ENCODE measurements at places on chromosomes 4 and X.

DNA sequence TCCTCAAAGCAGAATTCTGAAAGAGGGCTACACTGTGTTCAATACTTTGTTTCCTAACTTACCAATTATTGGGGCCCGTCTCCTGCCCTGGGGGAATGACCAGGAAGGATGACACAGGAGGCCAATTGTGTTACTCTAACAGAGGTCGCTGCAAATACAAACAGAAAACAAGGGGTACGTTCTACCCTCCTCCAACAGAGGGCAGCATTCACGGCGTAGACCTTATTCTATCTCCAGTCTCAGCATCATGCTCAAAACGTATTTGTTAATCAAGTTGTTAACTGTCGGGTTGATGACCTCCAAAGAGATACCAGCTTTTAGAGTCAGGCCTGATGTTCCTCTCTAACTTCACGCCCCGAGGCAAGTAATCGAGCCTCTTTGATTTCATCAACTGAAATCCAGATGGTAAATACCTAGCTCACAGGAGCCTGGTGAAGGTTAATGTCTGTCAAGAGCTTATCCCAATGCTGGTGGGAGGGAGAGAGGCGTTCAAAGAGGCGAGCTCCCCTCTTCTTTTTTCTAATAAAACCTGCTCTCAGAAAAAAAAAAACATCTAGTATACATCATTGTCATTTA is 181.0 kb upstream of the KCNIP4 start:
- DNase-seq = no peak

GRCh38 chr4:65880594-65880993 is 210.3 kb upstream of the EPHA5 start:
- no peak for DNase-seq

DNA sequence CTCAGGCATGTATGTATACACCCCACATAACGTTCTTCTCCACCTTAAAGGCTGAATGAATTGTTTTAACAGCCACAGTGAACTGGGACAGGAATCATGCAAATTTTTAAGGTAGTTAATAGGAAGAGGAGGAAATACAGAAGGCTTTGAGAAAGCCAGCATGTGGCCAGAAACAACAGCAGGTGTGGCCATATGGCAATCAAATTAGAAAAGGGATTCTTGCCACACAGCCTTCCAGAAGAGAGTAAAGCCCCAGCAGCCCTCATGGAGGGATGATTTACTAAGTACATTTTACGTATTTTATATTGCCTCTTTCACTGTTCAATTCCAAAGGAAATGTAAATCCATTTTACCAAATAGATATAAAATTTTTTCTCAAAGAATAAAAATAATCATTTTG is 792.2 kb downstream of the ADGRL3 start:
- DNase-seq = no peak

DNA sequence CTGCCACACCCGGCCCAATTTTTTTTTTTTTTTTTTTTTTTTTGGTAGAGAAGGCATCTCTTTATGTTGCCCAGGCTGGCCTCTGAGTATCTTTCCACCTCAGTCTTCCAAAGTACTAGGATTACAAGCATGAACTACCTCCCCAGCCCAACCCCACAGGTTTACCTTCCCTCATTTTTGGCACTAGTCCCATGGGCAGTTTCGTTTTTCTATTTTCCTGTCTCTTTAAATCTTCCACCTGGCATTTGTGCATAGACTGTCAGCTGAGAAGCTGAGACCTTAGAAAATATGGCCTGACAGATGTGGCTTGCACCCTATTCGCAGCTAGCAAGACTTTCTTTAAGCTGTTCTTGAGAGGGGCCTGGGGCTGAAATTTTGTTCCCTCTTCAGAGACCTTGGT is 27.9 kb downstream of the TNIP2 start:
- DNase-seq = no peak

- DNase-seq = peak; percentile 1
Observed at GRCh38 chrX:20547611-20548051, 280.9 kb upstream of the RPS6KA3 start.

DNA sequence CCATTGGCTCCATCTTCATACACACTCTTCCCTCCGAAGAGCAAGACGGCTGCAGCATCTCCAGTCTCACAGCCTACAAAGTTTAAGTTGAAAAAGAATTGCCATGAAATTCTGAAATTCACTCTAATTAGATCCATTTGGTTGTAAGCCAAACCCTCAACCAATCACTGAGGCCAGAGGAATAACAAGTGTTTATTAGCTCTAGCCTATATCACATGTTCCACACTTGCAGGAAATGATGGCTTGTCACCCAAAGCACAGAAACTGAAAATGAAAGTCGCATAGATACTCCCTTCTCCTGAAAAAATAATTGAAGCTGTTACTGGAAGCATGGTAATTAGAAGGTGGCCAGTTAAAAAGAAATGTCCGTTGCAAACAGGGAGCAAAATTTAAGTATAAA is 1071.8 kb downstream of the CCSER1 start:
- no peak for DNase-seq

GRCh38 chr4:139898293-139898692 is 232.7 kb downstream of the MGST2 start:
- no peak for DNase-seq

DNA sequence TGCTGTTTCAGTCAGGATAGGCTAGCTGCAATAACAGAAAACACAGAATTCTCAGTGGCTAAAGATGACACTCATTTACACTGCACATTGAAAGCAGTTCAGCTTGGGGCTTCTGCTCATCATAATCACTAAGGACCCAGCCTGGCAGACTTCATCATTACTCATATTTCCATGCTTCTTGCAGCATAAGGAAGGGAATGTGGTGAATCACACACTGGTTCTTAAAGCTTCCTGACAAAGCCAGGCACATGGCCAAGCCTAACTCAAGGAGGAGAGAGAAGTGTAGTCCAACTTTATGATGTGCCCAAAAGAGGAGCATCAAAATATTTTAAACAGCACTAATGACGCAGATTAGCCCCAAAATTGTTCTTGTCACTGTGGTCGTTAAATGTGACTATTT is 186.5 kb downstream of the BANK1 start:
- peak; percentile 83 for DNase-seq

DNA sequence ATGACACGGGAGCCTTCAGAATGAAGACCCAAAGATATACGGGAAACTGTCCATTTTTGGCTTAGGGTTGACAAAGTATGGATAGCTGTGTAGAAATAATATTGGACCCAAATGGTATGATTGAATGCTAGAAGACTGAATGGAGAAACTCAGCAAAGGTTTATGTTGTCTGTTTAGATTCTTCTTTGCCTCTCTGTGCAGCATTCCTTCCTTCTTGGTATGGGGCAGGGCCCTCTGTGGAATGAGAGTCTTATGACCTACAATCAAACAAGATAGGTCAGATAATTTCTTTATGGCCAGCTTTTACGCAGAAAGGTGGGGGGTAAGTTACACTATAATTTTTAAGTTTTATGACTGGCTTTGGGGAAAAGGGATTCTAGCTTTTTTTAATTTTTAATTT is 124.3 kb downstream of the PCDH10 start:
- DNase-seq = no peak

DNA sequence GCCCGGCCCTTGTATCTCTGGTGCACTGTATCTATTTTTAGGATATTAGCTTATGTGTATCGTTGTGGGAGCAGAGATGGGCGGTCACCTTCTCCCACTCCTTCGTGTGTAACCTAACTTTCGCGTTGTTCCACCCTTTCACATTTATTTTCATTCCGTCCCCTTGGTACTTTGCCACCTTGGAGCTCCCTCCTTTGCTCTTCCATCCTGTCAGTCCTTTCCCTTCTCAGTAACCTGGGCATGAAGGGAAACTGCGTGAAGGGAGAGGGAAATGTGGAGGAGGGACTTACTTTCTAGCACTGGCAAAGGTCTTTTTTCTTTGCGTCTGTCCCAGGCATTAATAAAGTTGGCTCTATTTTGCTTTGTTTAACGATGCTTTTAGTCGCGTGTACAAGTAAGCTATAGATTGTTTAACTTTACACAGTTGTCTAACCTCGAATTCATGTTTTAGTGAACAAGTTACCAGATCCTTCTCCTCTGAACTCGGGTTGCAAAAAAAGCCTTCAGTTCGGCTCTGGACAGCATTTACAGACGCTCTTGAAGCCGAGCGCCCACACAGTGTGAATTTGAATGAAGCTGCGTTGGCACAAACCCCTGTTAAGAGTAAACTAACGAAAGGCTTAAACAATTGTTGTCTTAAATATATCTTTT is 3.9 kb downstream of the PCDH10 start:
- no peak for DNase-seq

GRCh38 chrX:100353326-100353725 is 56.7 kb downstream of the PCDH19 start:
- DNase-seq = no peak

- DNase-seq = no peak
Observed at GRCh38 chr4:188032583-188032982, 37.0 kb downstream of the ZFP42 start.

DNA sequence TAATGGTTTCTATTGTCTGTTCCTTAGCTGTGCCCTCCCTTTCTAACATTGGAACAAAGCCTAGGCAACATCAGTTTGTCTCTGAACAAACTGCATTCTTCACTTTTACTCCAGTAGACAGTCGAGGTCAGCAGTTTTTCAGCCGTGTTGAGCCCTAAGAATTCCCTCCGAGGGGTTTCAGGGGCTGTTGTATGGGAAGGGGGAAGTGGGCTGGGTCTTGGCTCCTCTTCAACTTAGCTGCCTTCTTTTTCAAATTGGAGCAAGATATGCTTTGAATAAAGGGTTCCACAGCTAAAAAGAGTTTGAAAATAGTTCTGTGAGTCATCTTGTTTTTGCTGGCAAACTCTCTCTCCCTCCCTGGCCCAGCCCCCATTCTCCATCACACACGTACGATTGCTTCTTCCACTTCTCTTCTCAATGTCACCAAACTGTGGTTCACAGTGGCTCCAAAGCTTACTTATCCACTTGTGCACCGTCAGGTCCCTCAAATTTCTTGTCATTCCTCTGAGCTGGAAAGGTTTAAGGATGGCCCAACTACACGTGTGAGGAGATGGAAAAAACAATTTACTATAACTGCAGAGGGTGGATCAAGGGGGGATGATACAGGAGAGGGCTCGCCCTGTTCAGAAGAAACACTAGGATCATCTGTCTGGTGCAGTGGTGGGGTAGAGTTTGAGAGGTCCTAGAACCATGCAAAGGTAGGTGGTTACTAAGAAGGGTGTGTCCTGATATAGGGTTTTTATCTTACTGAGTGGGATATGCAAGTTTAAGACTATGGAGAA is 9.2 kb upstream of the MAML3 start:
- DNase-seq = peak; percentile 72

DNA sequence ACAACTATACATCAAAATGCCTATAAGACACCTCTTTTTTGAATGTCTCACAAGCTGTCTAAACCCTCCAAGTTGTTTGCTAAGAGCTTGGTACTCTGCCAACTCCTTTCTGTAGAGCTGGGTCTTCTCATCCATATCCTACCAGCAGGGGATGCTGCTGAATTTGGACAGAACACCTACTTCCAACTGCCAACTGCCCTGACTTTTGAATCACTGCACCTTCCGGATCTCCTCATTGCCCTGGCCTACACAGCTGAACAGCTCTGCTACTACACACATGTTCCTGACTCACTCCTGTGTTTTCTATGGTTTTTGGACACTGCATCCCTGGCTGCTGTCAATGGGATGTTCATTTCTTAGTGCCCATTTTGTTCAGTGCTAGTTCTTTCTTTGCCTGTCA is 18.7 kb downstream of the FAM184B start:
- DNase-seq = no peak

DNA sequence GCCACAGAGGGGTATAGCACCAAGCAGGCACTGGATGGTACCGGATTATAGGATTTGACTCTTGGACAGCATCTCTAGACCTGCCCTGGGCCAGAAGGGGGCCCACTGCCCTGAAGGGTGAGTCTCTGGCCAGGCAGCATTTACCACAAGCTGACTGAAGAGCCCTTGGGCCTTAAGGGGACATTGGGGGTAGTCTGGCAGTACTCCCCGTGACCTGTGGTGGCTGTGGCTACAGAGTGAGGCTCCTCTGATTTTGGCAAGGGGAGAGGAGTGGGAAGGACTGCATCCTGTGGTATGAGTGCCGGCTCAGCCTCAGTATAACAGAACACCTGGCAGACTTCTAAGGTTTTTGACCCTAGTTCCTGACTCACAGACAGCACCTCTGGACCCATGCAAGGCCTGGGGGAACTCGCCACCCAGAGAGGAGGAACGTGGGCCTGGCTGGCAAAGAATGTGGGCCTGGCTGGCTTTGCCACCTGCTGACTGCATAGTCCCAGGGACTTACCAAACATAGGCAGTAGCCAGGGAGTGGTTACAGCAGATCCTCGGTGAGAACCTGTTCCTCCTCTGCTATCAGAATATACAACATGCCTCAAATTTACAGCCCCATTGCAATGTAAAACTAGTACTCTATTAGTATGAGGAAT is 48.1 kb downstream of the ABCB7 start:
- no peak for DNase-seq

DNA sequence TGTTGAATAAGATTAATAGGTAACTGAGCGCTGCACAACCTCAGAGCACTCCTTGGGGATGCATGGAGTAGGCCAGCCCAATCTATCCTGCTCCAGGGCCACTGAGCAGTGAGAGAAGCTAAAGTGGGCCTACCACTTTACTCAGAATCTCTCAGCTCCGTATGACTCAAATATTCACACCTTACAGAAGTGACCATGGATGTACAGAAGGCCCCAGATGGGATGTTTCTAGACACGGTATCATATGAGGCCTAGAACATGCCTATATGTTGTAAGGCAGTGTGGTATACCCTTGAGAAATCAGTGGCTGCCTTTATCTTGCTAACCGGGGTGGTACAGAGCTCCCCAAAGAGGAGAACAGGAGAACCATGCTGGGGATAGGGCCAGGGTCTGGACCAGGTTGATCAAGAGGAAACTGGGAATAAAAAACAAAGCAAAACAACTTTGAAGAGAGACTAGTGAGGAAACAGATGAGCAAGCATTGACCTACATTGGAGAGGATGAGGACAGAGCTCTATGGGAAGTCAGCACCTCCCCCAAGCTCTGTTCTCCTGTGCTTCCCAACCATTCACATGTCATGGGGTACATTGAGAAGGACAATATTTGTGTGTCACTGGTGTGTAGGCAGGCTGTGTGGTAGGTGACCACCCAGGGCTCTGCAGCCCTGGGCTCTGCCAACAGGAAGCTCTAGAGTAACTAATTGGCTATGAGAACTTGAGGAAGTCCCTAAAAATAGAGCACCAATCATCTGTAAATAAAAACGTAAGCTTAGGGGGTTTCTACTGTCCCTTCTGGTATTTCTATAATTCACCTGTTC is 31.4 kb downstream of the HOPX start:
- peak; percentile 51 for DNase-seq

DNA sequence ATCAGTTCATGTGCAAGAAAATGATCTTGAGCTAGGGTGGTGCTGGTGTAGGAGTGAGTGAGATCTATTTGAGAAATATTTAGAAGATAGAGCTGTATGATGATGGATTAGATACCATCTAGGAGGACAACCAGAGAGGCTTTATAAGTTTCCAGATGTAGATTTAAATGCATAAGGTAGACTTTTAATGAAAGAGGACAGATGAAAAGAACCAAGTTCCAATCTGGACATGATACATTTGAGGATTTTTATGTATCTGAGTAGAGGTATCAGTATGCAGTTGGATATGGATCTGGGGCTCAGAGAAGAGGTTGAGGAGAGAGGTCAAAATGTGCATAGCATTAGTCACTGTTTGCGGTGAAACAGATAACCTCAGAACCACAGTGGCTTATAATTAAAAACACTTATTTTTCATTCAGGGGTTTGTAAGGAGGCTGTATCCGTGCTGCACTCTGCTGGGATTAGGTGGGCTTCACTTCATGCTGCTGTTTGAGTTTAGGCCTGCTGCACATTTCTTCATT is 348.7 kb downstream of the BMPR1B start:
- no peak for DNase-seq
